ENCODE measurements at places on chromosomes 1 and 21. TPM values are rescaled to one million over a fixed set of nuclear protein-coding genes. Genes with fewer than 3 reads are reported as not detected.

Gene PLPPR4
- 1.5 TPM for total RNA-seq

Gene DEGS1
- 87.2 TPM for total RNA-seq

DNA sequence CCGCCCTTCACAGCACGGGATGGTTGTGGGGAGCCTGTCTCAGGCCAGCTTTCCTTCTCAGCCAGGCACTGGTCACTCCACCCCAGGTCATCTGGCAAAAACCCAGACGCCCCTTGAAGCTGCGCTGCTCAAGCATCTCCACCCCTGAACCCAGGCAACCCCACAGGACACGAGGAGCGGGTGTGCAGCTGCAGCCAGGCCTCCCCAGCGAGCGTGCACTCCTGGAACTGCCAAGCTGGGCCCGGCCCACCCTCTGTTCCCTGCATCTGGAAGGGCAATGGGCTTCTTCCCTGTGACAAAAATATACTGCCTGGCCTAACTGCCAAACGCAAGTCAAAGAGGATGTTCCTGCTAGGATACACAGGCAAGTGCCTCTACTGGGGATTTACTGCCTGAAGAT is 39.7 kb downstream of the SLC66A1 start:
- H3K36me3 ChIP-seq, result peaks cover 77% of the 10 kb centered on the region
- no peaks in the 10 kb centered on the region for H3K27me3 ChIP-seq
- no peaks in the 10 kb centered on the region for H3K4me1 ChIP-seq
- no peak for DNase-seq
- no peak overlapping the region for H3K4me3 ChIP-seq

DNA sequence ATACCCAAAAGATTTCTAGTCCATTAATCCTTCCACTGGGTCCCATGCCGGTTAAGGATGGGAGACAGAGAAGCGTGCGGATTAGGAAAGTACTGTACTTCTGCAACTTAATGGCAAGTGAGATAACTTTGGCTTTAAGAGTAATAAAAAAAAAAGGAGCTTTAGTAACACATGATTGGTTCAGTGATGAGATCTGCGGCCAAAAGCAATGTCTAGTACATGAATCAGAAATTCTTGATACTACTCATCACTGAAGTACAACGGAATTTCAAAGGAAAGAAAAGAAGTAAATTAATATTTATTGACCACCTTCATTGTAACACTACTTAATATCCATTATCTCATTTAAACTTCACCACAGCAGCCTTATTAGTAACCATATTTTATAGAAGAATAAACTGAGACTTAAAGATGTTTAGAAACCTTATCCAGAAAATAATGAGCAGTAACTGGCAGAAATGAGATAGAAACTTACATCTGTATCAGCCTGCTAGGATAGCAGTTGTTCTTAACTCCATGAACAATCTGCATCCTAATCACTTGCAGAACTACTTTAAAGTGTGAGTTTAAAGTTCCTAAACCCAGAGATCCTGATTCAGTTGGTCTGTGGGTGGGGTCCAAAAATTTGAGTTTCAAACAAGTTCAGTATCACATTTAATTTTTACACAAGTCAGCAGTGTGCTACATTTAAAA is 14.1 kb upstream of the NUF2 start:
- peaks cover 22% of the 10 kb centered on the region for H3K4me1 ChIP-seq
- H3K4me3 ChIP-seq, result peak overlapping the region; percentile 2
- H3K27ac ChIP-seq, result peak overlapping the region; percentile 84
- DNase-seq, result peak; percentile 87
